ENCODE measurements at places on chromosomes 16 and 17.

DNA sequence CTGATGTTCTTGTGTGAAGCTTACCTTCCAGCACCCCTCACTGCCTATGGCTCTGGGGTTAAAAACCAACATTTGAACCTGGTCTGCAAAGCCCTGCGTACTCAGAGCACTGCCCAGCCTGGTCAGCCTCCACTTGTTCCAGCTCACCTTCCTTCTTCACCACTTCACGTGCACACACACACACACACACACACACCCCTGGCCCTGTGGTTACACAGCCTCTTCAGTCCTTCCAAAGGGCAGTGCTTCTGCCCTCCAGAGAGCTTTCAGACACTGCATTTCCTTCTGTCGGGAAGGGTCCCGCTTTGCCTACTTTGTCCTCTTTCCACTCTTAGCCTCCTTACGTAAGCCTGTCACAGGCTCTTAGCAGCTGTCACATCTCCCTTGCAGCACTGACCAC lies 9.6 kb upstream of the TMEM220 start:
- DNase-seq = no peak

DNA sequence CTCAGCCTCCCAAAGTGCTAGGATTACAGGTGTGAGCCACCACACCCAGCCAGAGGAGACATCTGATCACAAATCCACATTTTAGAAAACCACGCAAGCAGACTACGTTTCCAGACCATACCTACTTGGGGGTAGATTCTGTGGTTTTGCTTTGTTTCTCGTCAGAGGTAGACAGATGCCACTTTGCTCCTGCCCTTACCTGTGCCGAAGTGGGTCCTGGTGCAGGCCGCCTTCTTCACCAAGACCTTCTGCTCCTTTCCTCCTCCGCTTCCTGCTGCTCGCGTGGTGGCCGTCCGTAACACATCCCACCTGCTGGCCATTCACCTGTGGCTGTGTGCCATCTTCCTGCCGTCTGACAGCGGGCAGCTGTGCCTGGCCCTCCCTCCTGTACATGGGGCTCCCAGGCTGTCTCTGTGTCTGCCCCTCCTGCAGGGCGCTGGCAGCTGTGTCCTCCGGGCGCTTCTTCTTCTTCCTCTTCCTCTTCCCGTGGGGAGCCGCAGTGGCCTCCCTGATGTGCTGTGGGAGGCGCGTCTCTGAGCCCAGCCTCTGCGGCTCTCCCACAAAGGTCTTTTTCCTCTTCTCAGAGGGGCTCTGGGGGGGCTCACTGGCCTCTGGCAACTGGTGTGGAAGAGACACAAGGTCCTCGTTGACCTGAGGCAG lies 21.2 kb upstream of the CYTH1 start:
- DNase-seq = no peak

GRCh38 chr16:89096768-89097391 lies 3.2 kb downstream of the ACSF3 start:
- no peak for DNase-seq

DNA sequence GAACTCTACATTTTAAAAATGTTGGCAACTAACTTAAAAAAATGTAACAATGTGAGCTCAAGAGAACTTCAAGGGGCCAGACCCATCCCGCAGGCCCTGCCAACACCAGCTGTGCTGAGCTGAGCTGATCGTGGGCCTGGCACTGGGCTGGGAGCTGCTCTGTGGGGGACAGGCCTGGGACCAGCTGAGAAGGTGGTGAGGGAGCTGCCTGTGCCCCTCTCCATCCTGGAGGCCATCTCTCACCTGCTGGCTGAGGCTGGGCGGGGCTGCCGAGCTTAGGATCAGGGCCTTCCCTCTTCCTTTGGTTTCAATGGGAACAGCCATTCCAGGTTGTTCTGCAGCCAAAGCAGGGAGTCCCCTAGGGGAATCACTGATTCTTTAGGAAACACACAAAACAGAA lies 58.2 kb downstream of the IL21R start:
- DNase-seq = no peak

DNA sequence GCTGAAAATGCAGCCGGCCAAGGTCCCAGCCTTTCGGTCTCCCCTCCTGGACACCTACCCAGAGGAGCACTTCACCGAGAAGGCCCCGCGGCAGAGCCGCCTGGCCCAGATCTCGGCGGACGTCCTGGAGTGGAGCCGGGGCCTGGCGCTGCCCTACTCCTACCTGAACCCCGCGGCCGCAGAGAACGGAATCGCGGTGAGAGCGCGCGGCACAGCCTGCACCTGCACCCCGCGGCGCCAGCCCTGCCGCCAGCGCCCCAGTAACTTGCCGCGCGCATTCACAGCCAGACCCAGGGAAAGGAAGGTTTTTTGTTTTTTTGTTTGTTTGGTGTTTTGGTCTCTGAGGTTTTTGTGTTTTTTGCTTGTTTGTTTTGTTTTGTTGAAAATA lies 15.2 kb downstream of the ALOX12B start:
- no peak for DNase-seq

- DNase-seq = no peak
Measured at GRCh38 chr17:48717367-48718226, 4.7 kb downstream of the PRAC1 start.

DNA sequence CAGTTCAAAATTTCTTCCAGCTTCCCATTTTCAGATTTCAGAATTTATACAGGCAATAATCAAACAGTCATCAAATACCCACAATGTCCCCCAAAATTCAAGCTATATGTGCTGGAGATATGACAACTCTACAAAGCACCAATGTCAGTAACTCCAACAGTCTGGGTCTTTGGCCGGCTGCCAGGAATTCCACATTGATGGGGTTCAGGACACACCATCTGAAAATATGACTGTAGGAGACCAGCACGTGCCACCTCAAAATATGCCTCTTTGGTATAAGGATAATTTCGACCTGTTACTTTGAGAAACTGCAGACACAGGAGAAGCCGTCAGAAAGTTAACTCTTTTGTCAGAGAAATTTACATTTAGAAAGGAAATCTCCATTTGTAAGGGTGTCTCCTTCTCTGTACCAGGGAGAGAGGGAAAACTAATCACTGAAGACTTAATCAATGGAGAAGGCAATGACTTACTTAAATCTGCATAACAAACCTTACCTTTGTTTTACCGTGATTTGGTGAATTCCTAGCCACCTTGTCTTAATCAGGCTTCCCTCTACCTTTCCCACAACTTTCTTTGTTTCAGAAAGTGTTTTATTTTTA lies 594.3 kb upstream of the CDH5 start:
- no peak for DNase-seq

DNA sequence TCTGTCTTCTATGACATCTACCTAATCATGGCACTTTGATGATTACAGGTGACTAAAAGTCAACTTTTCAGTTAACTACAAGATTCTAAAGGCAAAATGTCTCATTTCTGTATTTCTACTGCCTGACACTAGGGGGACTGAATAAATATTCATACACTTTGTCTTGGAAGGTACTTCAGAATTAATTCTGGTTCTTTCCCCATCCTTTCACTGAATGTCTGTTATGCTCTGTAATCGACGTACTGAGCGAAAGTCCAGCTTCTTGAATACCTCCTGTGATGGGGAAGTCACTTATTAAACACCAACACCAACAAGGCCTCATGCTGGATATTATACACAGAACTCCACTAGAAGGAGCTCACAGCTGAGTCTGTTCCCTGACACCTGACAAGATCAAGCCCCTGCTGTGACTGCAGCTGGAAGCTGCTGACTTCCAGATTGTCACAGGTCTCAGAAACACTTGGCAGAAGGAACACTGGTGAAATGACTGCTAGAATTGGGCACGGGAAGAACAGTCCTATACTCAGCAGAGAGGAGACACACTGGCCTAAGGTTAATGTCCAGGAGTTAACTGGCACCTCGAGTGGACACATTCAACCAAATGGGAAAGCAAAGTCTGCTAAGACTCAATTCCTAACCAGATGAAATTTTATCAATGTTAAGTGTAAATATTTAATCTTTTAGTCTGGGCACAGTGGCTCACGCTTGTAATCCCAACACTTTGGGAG lies 31.9 kb downstream of the CMC2 start:
- no peak for DNase-seq

- DNase-seq = no peak
Measured at GRCh38 chr16:50169555-50170096, 16.5 kb downstream of the TENT4B start.
